SJCRH30 (cell line): ENCODE measurements at places on chromosomes 1 and 21. TPM values are rescaled to one million over a fixed set of nuclear protein-coding genes. Genes with fewer than 3 reads are reported as not detected.

Gene FCAMR
- total RNA-seq, result not detected in 2 replicates

DNA sequence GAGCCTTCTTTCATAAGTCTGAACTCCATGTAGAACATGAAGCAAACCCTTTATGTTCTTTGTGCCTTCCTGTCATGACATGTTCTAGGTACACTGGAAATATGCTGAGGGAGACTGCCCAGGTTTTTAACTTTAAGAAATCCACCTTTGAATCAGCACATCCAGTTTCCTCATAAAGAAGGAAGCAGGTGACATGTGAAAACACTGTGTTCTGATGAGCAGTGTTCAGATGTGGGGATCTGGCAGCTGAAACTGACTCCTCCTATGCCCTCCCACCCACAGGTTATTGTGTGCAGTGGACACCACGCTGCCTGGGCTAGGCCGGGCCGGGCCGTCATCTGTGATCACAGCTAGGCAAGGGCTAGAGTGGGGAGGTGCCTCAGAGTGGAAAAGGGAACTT lies 51.1 kb downstream of the CNN3 start:
- no peak for DNase-seq

DNA sequence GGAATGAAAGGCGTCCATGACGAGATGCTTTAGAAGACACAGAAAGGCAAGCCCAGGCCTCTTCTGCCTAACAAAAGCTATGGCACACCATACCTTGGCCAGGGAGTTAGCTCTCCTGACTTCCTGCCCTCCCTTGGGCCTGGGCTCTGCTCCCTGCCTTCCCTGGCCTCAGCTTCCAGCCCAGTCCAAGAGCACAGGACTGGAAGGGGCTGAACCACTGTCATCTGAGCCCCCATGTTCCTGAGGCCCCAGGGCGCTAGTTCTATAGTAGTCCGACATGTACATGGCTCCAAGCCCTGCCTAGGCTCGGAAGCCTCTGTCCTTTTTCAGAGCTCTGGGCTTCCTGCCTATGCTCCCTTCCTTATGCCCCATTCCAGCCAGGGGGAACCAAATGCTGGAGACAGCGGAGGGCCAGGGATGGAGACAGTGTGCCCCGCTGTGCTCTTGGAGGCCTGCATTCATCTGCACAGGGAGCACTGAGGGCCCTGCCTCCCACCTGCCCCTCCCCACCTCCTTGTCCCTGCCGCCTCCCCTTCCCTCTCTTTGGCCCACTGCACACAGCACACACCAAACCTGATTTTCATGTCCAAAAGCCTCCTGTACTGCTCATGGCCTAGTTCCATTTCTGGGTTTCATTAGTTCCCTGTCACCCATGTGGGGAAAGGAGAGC lies 240.1 kb downstream of the RHOU start:
- DNase-seq, result no peak

- DNase-seq, result no peak
Measured at GRCh38 chr1:51651552-51651942, 34.7 kb downstream of the OSBPL9 start.

DNA sequence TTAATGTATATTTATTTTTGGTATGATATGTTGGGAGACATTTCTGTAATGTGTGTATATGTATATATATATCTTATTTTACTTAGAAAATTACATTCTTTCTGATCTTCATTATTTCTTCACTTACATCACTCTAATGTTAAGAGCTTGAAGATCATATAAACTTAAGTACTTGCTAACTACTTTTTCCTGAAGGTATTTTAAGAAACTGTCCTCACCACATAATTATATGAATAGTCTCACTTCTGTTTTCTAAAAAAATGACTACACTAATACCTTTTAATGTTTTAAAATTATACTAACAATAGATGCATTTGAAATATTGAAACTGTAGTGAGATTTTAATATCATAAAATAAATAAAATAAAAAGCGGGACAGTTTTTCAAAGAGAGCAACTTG lies 377.1 kb downstream of the LRRIQ3 start:
- no peak for DNase-seq
